ENCODE measurements at places on chromosomes 13 and 19.

- peak; percentile 55 for DNase-seq
These were observed 167.1 kb downstream of the PCDH9 start for GRCh38 chr13:67063036-67063435.

- no peak for DNase-seq
These were observed 17.5 kb upstream of the SIGLEC14 start for GRCh38 chr19:51664131-51664530.

DNA sequence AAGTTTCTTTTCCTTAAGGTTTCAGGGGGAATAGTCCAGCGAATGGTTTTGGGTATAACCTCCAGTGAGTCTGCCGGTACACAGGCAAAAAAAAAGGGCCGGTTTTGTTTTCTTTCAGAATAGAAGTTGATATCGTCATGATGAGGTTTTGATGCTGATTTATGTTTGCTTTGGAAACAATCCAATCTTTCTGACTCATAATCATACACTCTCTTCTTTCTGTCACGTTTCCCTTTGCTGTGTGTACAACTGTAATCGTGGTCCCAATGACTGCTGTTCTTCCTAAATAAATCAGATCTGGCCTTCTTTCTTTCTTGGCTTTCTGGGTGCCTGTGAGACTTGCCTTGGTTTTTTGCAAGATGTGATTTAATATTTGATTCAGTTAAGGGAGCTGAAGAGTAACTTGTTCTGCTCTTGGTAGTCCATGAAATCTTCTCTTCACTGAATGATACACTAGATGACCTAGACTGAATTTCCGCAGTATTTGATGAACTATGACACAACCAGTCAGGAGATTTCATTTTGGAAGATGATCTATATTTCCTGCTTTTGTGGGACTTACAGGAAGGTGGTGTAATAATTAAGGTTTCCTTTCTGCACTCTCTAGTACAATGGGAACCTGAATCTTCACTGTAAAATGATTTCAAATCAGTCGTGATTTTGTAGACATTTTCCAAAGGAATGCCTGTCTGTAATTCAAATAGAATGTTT is 34.9 kb upstream of the METTL21C start:
- DNase-seq: no peak

- DNase-seq: no peak
These were observed 3.6 kb downstream of the UQCR11 start for GRCh38 chr19:1601613-1602064.

GRCh38 chr13:19519049-19519448 is 42.3 kb downstream of the TPTE2 start:
- no peak for DNase-seq

DNA sequence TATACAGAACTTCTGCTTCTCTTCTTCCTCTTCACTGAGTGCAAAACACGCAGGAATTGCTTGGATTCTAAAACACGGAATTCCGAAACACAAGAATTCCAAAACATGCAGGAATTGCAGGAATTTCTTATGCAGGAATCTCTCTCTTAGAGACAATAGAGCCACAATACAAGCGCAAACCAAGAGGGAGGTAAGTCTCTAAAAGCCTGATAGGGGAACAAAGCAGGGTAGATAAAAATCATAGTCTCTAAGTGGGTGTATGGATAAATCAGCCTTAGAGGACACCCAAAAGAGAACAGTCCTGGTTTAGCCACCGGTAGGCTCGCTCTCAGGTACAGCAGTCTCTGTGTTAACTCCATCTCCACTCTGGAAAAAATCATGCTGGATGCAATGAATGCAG is 112.9 kb downstream of the LHFPL6 start:
- no peak for DNase-seq

DNA sequence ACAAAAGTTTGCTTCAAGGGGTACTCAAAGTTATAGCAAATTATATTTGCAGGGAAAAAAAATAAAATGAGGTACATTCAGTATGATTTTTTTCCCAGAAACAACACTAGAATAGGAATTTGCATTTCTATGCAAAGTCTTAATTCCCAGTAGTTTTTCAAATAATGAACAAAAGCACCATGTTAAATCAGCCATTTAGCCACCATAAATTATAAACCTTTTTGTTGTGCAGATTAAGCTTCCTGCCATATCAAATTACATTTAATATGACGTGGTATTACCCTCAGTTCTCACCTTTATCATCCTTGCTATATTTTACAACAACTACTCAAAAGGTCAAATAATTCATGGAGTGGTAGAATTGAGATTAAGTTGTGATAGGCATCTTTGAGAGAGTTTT is 136.6 kb upstream of the FRY start:
- no peak for DNase-seq

DNA sequence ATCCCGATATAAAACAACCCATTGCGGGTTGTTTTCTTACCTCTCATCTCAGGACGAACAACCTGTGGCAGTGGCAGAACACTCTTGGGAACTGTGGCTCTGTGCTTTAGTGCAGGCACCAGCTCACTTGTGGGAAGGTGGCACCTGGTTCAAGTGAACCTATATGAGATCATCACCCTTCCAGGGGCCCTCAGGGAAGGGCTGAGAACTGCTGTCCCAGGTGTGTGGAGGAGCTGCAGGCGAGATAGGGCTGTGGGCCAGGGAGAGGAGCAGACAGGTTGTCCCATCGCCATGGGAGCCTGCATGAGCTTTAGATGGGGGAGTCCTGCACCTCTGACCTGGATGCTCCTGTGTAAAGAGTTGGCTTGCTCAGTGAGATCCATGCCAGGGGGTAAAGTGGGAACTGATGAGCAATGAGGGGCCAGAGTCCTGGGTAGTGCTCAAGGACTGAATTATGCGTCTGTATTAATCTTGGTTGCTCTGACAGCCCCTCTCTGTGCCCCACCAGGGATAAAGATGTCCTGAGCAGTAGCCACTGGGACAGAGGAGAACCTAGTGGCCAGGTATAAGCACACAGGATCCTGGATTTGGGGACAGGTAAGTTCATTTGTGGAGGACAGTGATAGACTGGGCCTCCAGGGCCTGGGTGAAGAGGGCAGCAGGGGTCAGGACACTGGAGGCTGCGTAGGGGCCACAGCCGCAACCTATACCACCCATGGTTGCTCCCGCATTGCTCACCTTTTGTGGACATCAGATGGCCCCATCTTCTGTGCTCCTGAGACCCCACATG is 8.7 kb downstream of the CEACAM4 start:
- no peak for DNase-seq

GRCh38 chr13:37383856-37384370 is 214.7 kb downstream of the POSTN start:
- DNase-seq: no peak

DNA sequence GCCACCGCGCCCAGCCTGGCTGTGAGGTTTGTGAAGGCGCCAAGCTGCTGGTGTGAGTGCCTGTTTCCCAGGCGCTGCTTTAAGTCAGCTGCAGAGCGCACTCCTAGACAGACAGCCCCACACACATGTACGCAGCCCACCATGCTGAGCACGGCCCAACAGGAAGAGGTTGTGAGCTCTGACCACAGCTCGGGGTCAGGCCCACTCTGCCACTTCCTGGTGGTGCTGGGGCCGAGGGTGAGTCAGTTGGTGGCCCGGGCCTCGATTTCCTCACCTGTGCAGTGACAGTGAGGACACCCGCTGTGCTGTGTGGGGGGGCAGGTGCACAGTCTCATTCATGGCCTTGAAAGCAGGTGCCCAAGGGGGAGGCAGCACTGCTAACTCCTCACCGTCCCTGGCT is 106.7 kb downstream of the KDM4B start:
- no peak for DNase-seq

DNA sequence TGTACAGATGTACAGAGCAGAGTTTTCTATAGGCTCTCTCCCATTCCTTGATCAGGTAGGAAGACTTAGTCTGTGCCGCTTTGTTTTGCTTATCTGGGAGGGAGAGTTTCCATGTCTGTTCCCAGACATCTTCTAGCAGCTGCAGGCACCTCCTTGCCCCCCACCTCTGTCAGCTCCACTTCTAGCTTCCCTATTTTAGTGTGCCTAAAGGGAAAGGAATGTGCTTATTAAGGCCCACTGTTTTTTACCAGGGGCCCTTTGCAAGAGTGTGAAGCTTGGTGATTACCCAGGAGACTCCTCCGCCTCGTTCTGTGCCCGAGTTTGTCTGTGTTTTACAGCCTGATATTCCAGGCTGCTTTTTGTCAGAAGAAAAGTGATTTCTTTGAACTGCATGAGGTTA is 1984.4 kb downstream of the OLFM4 start:
- no peak for DNase-seq

GRCh38 chr19:8866344-8866743 is 34.2 kb downstream of the MBD3L1 start:
- DNase-seq: no peak

GRCh38 chr19:10497371-10497770 is 5.8 kb downstream of the KEAP1 start:
- DNase-seq: no peak

DNA sequence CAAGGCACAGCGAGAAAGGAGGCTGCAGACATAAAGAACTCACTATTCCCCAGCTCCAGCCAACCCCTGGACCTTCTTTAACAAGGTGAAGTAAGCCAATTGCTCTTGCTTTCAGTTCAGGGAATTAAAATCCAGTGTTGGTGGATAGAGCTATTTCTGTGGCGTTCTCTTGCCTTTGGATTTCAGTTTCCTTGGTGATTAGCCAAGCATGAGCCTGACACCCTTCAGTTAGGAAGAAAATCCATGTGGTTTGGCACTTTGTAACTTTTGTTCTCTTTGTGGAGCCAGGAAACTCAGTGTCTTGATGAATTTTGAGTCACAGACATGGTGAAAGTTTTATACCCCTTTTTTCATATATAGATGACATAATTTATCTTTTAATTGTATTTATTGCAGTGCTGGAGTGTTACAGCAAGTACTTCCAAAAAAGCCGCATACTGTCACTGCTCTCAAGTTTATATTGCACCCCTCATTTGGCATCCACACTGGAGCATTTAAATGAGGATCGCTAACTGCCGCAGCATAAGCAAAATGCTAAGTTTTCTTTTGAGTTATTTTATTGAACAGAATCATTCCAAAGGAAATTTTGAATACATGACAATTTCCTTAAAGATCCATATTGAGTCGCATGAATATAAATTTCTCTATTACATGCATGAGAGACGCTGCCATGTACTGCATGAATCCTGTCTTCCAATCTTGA is 406.8 kb downstream of the MYO16 start:
- DNase-seq: no peak

DNA sequence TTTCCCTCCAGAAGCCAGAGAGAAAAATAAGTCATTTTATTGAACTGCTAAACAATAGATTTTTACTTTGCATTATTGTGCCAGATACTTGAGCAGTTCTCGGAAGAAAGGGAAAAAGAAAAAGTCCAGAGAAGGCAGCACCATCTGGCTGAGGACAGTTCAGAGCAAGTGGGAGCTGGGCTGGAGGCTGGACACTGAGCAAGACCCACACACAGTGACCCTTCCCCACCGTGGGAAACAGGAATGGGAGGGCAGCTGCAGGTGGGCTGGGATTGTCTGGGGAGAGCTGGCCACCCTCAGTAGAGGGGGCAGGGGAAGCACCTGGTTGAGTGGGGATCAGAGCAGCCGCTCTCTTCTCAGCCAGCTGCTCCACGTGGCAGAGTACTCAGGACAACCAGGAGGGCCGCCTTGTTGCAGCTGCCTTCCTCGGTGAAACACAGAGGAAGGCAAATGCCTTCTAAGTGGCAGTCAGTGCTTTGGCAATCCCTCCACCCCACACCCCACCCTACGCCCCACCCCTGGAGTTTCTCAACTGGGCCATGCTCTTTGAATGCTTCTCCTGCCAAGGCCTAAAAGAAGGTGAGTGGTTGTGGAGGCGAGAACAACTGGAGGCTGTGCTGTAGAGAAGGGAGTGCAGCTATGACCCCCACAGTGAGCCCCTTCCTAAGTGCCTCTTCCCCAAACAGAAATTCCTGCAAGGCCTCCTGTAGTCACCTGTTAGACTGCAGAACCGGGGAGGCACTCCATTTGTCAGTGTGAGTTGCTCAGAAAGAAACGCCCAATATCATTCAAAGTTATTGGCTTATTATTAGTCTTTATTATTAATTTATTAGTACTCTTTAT is 179.3 kb downstream of the ZIC5 start:
- DNase-seq: no peak

GRCh38 chr19:19463348-19464117 is 51.8 kb downstream of the TSSK6 start:
- no peak for DNase-seq

- DNase-seq: no peak
These were observed 312.5 kb downstream of the OXGR1 start for GRCh38 chr13:96681766-96682165.

GRCh38 chr19:310781-311496 is 19.7 kb upstream of the PLPP2 start:
- DNase-seq: no peak

DNA sequence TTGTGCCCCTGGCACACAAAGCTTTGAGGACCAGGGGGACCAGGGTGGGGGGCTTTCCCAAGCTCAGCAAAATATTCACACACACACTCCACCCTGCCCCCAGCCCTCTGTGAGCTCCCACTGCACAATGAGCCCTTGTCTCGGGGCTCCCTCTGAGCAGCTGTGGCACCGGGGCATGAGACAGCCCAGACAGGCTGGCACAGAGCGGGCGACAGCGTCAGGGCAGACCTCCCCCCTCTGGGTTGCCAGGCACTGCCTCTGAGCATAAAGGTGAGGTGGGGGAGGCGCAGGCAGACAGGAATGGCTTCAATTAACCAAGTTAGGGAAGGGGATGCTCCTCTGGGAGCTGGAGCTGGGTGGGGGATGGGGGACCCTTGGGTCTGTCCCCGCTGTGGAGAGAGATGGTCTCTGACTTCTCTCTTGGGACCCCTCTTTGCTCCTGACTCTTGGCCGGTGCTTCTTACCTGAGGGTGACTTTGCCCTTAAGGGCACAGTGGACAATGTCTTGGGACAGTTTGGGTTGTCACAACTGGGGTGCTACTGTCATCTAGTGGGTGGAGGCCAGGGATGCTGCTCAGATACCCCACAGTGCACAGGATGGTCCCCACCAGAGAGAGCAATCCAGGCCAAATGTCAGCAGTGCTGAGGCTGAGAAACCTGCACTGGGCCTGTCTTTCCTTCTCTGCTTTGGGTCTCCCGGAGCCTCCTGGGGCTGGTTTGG is 30.3 kb downstream of the LYL1 start:
- DNase-seq: no peak

- DNase-seq: no peak
These were observed at the start of gene TMEM91 for GRCh38 chr19:41376241-41376997. Gene TMEM91, plus strand, starts transcription at chr19:41376533. Its CDS starts 1,777 bp downstream, at chr19:41378310.

DNA sequence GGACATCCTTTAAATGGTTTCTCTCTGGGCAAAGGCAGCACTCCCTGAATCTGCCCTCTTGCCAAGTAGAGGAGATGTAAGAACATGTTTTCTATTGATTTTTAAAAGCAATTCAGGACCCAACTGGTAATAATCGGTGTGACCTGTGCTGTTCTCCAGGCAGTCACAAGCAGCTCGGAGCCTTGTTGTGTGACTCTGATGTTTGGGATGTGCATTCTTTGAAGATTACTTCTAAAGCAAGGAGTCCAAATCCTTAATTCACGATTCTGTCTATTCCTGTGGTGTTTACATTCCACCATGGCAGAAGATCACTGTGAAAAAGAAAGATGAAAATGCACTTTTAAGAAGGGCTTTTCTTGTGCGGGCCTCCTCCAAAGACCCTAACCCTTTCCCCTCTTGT is 122.3 kb upstream of the ZNF536 start:
- no peak for DNase-seq

- DNase-seq: no peak
These were observed at the start of gene FBXO17 for GRCh38 chr19:38975214-38975860. Gene FBXO17, minus strand, starts transcription at chr19:38975742. Its CDS starts 25,423 bp downstream, at chr19:38950319.

GRCh38 chr13:34179481-34179880 is 361.5 kb downstream of the RFC3 start:
- no peak for DNase-seq
